ENCODE measurements at places on chromosomes 3 and 15. TPM values are rescaled to one million over a fixed set of nuclear protein-coding genes. Genes with fewer than 3 reads are reported as not detected.

IL20RB gene
- polyA plus RNA-seq = 0.78 TPM

PLSCR2 gene
- not detected for polyA plus RNA-seq

PPM1L gene
- polyA plus RNA-seq = 0.27 TPM

ITIH3 gene
- not detected for polyA plus RNA-seq

- no peak for DNase-seq
Observed at GRCh38 chr3:23809840-23810342, 4.1 kb downstream of the UBE2E1 start.

DNA sequence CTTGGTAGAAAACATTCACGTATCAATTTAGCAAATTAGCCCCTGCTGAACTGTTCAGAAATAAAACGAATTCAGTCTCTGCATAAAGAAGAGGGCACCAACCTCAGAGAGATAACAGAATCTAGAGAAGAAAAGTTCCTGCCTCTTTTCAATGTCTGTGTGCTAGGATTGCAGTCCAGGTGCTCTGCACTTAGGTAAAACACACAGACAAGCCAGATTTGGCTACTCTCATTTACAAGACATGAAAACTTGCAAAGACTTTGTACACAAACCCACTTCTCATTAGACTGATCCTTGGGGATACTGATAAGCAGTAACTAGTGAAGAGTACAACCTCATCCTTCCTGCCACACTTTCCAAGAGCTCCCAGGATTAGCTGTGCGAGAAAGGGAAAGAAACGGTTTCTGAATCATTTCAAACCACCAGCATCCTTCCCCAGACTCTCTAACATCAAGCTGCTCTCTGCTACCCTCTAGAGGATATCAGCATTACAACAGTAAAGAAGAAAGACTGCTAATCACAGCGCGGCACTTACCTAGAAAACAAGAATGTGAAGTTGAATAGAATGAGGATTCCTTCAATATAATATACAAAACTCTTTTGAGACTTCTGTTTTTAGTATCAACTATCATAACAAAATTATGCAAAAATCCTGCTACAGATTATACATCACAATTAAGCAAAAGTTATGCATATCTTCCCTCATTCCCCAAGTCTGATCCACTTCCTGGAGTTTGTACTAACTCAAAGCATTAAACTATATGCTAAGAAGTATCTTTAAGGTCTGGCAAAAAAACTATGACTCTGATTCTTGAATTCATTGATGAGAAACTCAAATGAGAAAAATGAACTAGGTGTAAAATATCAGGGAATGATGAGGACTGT, 306.4 kb downstream of the MAGI1 start:
- peak; percentile 66 for DNase-seq

GRCh38 chr3:26104851-26105251, 315.0 kb downstream of the OXSM start:
- DNase-seq = no peak

- no peak for DNase-seq
Observed at GRCh38 chr15:30036036-30036703, 46.6 kb upstream of the GOLGA8J start.

- DNase-seq = peak; percentile 19
Observed at GRCh38 chr15:38714309-38715072, 149.9 kb upstream of the RASGRP1 start.

GRCh38 chr15:86840996-86841395, 761.3 kb downstream of the AGBL1 start:
- no peak for DNase-seq

- no peak for DNase-seq
Observed at GRCh38 chr3:188280627-188281026, 126.7 kb downstream of the LPP start.

GRCh38 chr3:87621667-87622066, 345.3 kb upstream of the POU1F1 start:
- DNase-seq = no peak

DNA sequence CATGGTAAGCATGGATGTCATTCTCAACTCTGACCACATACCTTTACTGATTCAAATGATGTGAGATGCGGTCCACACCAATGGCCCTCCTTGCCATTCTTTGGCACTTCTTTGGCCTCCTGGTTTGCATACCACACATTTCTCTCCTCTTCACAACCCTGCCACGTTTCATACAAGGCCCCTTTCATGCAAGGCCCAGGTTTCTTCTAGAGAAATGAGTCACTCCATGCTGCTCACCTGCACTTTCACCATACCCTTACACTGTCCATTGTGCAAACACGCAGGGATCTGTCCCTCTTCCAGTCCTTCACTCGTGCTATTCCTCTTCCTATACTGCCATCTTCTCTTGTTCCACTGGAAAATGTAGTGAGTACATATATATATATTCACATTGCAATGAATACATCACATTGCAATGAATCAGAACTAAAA, 24.4 kb upstream of the SLC24A5 start:
- no peak for DNase-seq

DNA sequence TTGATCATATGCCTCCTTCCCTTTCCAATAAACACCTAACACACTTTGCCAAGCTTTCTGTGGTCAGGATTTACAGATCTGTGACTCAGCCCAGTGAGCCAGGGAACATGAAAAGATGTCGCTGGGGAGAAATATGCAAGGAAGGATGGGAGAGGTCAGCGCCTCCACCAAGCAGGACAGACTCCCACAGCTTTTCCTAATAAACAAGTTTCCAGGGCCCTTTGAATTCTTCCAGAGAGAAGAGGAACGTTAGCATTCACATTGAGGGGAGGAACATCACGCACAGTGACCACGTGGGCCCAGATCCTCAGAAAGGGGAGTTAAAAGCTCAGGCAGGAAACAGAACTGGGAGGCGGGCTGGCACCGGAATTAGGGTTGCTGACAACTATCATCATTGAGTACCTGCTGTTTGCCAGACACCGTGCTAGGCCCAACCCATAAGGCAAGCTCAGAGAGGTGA, 33.3 kb upstream of the MRPS22 start:
- no peak for DNase-seq
